Right renal cortex interstitium (tissue), 3 donors: ENCODE measurements at places on chromosomes 16 and 17. TPM values are rescaled to one million over a fixed set of nuclear protein-coding genes. Genes with fewer than 3 reads are reported as not detected.

The ZP2 gene
- 0.17 TPM for polyA plus RNA-seq

The CD300E gene
- 0.11 TPM for polyA plus RNA-seq

The SLC6A2 gene
- 0.37 TPM for polyA plus RNA-seq

The METRNL gene
- 34.5 TPM for polyA plus RNA-seq

The SOX15 gene
- polyA plus RNA-seq: 2.9 TPM

The KRTAP4-1 gene
- polyA plus RNA-seq: not detected
